Stimulated activated CD4-positive, alpha-beta T cell treated with anti-CD3 and anti-CD28 coated beads, Interleukin-1b, Interleukin-23, amount 100 ng/mL, for 4 hours (primary cell): ENCODE measurements at places on chromosomes 12 and 14.

DNA sequence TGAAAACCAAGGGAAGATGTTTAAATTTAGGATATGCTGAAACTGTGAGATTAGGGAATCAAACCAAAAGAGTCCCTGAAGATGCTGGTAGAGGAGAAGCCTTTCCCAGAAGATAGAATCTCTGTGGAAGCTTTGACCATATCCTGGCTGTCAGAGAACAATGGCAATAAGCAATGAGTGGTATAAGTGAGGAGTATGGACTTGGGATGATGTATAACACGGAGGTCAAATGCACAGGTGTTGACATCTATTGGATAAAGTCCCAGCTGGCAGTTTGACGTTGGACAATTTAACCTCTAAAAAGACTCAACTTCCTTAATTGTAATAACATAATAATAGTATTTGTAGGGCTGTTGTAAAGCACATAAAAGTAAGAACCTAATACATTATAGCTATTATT lies 30.1 kb upstream of the CLEC14A start:
- no peak for DNase-seq

DNA sequence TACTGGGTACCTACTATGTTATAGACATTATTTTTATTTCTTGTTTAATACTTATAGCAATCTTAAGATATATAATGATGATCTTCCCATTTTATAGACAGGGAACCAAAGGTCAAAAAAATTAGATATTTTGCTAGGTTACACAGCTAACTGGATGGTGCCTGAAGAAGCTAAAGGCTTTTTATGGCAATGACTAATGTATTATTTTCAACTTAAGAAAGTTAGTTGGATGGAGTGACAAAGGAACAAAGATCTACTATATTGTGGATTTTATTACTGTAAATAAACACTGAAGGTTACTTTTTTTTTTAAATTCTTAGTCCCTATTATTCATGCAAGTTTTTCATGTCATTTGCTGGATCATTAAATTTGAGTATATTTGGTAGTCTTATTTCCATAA lies 227.9 kb downstream of the GPHN start:
- no peak for DNase-seq

GRCh38 chr14:85873006-85873405 lies 343.1 kb downstream of the FLRT2 start:
- no peak for DNase-seq

DNA sequence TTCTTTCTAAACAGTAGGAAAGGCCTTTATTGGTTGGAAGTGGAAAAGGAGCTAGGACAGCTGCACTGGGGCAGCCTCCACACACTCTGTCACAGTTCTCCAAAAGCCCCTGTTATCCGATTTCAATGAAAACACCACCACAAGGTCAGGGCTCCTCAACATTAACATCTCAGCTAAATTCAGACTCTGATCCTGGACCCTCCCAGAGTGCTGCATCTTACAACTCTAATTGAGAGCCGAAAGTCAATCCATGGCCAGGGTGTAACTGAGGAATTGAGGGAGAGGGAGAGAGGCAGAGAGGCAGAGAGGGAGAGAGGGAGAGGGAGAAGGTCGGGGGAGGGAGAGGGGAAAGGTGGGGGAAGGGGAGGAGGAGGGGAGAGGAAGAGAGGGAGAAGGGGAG lies 32.1 kb downstream of the DICER1 start:
- no peak for DNase-seq

- no peak for DNase-seq
These were observed 2.6 kb downstream of the ETFRF1 start for GRCh38 chr12:25197608-25198007.

DNA sequence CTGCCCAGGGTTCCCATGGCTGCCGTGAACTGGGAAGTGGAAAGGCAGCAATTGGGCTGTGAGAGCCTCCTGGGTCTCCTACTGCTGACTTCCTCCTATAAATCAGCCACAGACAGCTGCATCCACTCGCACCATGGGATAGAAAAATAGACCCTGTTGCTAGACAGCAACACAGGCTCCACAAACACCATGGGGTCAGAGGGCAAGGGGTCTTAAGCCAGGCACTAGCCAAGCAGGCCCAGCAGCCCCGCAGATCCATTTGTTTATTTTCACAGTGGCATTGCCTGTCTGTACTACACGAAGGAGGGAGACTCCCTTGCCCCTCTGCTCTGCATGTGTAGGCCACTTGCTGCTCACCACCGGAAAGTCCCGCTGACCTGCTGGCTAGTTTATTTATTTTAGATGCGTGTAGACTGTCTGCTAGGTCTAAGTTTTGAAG lies 139.8 kb downstream of the DACT1 start:
- no peak for DNase-seq

DNA sequence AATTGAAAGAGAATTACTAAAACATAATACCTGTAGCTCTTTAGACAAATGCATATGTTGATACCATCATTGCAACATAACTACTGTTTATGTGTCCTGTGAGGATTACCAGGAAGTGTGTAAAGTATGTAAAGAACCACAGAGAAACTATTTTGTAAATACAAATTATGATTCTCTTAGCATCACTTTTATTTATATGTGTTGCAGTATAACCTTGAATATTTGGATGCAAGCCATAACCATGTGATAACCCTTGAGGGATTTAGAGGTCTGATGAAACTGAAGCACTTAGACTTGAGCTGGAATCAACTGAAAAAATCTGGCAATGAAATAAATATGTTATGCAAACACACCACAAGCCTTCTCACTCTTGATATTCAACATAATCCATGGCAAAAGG lies 77.5 kb downstream of the LRRC9 start:
- DNase-seq = no peak

DNA sequence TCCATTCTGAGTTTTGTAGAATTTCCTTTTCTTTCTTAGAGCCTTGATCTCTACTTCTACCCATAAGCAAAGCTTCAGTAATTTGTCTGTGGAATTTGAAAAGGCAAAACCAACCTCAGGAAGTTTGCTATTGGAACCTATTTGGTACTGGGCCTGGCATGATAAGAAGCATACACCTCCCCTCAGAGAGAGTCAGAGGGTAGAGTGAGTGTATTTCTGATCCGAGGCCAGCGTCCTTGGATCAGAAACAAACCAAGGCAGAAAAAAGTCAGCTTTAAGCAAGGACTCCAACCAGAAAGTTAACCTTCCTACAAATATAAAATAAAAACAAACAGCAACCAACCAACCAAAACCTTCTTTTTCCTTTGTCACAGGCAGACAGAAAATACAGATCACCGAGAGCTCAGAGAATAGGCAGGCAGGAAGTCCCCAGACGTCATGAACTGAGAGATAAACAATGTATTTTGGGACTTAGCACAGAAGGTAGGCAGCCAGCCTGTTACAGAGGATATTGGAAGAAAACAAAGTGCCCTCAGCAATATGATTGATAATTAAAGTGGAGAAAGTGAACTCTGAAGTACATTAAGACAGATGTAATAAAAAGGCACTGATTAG lies 141.5 kb downstream of the NEDD1 start:
- no peak for DNase-seq

DNA sequence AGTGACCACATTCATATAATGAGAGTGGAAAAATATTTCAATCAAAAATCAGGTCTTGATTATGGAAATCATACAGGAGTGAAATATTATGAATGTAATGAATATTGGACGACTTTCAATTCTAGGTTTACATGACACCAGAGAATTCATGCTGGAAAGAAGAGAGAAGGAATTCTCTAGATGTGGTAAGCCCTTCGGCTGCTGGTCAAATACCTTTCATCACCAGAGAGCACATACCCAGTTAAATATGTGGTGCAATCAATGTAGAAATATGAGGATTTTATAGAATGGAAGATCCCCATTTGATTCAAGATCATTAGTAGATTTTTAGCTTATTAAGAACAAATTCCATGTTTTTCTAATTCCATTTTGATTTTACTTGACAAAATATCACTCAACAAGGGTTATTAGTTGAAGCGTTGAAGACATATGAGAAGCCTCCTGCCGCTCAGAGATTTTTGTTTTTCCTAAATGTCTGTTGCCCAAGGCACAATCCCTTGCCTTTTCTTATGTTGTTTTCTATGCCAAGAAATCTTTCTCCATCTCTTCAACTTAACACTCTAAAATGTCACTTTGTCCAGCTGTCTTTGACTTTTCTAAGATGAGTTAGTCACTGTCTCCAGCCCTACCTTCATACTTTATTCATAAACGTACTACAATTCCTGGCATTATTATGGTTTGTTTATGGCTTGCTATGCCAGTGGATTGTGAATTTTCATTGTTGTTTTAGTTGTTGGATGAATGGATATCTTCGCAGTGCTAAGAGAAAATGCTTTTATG lies 72.8 kb upstream of the ZDHHC17 start:
- DNase-seq = no peak

DNA sequence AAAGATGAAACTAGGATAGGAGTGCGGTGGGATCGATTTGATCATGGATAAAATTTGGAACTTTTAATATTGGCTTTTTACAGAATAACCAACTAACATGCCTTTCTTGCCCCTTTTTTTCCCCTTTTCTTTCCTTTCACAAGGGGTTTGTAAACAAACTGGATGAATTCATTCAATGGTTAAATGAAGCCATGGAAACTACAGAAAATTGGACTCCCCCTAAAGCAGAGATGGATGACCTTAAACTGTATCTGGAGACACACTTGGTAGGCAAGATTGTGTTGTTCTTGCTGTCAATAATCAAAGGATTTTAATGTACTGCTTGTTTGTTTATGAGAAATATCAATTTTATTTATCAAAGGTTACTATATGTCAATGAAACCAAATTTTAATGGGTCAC lies 247.9 kb downstream of the AKAP6 start:
- DNase-seq = no peak

- no peak for DNase-seq
These were observed 984.0 kb upstream of the TMEM132C start for GRCh38 chr12:127282786-127283565.

DNA sequence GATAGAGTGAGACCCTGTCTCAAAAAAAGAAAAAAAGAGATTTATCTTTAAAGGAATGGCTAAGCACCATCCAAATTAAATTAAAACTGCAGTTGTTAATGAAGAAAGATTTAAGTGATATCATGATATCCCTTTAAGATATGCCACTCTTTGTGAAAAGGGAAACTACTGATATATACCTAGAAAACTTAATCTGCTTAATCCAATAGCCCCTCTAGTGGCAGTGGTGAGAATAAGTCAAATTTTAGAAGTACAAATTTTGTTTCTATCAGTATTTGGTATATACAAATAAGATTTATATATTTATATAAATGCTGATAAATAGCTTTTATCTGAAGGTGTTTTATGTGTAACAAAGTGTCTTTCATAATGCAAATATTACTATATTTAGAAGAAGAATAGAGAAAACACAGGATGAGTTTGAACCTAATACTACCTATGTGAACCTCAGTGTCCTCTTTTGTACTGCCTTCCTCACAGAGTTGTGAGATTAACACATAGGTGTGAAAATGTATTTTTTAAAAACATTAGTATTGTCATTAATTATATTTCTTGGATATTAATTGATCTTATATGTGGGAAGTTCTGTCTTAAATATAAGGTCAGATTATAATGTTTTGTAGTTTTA lies 51.4 kb upstream of the GARIN2 start:
- no peak for DNase-seq

GRCh38 chr12:28963554-28963953 lies 185.5 kb upstream of the FAR2 start:
- no peak for DNase-seq

- DNase-seq = no peak
These were observed 329.0 kb downstream of the TMEM121 start for GRCh38 chr14:105855246-105855892.

DNA sequence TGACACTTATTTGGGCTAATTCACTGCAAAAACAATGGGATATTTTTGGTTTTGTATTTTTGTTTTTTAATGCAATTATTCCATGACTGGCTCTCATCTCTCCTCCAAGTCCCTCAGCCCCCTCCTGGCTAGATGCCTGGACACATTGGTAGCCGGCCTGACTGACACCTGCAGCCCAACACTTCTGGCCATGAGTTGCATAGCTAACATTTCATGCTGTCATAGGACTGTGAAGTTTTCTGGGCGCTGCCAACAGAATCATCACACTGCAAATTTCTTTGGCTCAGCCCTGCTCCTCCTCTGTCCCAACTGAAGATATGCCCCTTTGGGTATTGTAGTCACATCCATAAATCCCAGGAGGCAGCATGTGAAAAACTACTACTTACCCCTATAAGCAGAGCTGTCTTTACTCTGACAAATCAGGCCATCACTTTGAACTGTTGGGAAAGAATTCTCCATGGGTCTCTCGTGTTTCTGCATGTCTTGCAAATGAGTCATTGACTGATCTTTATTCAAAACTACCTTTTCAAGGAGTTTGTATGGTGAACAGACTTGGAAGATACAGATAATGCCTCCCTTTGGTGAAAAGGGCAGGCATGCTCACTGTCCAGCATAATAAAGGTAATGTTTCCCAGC lies 126.7 kb upstream of the LGR5 start:
- no peak for DNase-seq

GRCh38 chr12:40525054-40525453 lies 167.2 kb upstream of the CNTN1 start:
- no peak for DNase-seq

DNA sequence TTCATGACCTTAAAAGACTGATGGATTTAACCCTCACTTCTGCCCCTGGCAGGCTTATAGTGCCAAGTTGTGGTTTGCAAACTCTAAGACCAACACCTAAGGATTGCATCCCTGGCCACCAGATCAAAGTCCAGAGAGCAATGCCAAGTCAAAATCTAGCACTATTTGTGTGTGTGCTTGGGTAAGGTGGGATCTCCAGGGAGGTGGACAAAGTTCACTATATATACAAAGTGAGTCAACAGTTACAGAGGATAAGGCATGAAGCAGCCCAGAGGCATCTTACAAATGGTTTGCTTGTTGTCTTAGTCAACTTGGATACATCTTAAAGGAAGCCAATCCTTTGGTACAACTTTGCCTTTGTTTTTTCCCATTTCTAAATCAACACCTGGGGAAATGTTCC lies 137.3 kb downstream of the MSRB3 start:
- no peak for DNase-seq

GRCh38 chr12:4719821-4720636 lies at the start of gene GALNT8:
Gene GALNT8, plus strand, starts transcription at chr12:4720400. Its CDS starts 278 bp downstream, at chr12:4720678.
- DNase-seq = no peak

- DNase-seq = no peak
These were observed 949 bp upstream of the SDR9C7 start for GRCh38 chr12:56935157-56935556.

DNA sequence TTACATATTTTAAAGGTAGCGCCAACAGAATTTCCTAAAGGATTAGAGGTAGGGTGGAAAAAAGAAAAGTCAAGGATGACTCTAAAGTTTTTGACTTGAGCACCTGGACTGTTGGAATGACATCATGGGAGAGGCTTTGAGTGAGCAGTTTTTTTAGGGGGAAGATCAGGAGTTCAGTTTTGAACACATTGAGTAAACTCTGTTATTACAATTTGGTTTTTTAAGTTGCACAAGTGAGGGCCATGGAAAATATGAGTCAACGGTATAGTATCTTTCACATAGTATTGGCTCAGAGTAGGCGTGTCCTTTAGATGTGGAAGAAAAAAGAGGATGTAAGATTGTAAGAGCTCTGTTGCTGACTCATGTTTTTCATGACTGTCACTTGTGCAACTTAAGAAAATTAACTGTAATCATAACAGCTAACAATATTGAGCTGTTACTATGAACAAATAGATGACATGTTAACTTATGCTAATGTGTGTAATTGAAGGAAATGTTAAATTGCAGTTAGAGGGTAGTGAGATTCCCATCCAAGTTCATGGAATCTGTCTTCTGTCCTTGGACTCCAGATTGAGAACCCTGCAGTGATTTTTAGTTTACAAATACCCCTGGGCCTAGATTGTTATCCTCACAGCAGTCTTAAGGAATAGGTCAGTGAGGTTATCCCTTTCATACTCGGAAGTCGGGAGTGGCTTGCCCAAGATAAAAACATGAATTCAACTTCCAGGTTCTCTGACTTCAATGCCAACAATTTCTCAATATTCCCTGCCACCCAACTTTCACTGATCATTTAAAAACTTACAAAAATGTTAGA lies 48.2 kb upstream of the ATP2B1 start:
- no peak for DNase-seq
